HCT116 (cell line): ENCODE measurements at places on chromosomes 4 and X. TPM values are rescaled to one million over a fixed set of nuclear protein-coding genes. Genes with fewer than 3 reads are reported as not detected.

GRCh38 chrX:72258174-72258573 is 18.9 kb downstream of the RPS4X start:
- no peaks in the 10 kb centered on the region for H3K4me1 ChIP-seq
- DNase-seq = no peak
- H3K27me3 ChIP-seq = no peaks in the 10 kb centered on the region
- H3K27ac ChIP-seq = no peak overlapping the region
- H3K4me3 ChIP-seq = no peak overlapping the region

DNA sequence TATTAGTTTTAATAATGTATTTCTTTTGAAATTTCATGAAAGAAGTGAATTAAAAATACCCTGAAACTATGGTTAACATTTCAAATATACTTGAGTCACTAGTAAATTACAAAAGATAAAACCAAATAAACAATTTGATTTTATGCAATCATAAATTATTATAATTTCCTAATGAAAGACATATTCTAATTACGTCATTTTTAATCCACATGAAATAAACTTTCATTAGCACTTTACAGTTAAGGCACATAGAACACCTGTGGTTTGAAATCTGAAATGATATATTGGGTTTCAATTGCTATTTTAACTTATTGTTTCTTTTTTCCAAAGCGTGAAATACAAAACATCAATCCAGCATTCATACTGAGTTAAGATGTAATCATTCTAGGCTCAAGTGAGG is 1492.5 kb upstream of the PABPC4L start:
- no peaks in the 10 kb centered on the region for H3K36me3 ChIP-seq
- H3K4me3 ChIP-seq = no peak overlapping the region

DNA sequence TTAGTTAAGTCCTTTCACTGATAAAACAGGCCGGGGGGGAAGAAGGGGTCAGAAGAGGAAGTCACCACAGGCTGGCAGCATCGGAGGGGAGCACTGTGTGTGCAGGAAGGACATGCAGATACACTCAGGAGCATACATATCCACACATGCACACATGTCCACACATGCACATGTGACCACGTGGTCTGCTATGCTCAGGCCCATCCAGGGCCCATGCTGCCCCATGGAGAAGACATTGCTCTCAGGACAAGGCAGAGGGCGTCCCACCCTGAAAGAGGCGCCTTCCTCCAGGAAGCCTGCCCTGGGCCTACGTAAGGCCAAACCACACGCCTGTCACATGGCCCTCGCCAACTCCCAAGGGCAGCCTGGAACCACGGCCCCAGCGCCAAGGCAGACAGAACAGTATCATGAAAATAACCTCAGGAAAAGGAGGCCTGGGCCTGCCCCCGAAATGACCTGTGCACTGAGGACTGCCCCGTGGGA is 15.8 kb downstream of the WDR1 start:
- H3K27me3 ChIP-seq = no peaks in the 10 kb centered on the region
- peaks cover 48% of the 10 kb centered on the region for H3K36me3 ChIP-seq
- H3K27ac ChIP-seq = no peak overlapping the region
- H3K4me3 ChIP-seq = no peak overlapping the region
- peaks cover 74% of the 10 kb centered on the region for H3K4me1 ChIP-seq
- DNase-seq = no peak

DNA sequence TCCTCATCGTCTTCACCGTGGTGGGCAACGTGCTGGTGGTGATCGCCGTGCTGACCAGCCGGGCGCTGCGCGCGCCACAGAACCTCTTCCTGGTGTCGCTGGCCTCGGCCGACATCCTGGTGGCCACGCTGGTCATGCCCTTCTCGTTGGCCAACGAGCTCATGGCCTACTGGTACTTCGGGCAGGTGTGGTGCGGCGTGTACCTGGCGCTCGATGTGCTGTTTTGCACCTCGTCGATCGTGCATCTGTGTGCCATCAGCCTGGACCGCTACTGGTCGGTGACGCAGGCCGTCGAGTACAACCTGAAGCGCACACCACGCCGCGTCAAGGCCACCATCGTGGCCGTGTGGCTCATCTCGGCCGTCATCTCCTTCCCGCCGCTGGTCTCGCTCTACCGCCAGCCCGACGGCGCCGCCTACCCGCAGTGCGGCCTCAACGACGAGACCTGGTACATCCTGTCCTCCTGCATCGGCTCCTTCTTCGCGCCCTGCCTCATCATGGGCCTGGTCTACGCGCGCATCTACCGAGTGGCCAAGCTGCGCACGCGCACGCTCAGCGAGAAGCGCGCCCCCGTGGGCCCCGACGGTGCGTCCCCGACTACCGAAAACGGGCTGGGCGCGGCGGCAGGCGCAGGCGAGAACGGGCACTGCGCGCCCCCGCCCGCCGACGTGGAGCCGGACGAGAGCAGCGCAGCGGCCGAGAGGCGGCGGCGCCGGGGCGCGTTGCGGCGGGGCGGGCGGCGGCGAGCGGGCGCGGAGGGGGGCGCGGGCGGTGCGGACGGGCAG is 792 bp downstream of the ADRA2C start:
- peak overlapping the region; percentile 88; the same call in 1 of the 2 replicates for H3K27ac ChIP-seq
- no peak for DNase-seq
- peaks cover 13% of the 10 kb centered on the region; the same call in 1 of the 2 replicates for H3K4me1 ChIP-seq
- H3K4me3 ChIP-seq = peak overlapping the region; percentile 45
- no peaks in the 10 kb centered on the region for H3K27me3 ChIP-seq

DNA sequence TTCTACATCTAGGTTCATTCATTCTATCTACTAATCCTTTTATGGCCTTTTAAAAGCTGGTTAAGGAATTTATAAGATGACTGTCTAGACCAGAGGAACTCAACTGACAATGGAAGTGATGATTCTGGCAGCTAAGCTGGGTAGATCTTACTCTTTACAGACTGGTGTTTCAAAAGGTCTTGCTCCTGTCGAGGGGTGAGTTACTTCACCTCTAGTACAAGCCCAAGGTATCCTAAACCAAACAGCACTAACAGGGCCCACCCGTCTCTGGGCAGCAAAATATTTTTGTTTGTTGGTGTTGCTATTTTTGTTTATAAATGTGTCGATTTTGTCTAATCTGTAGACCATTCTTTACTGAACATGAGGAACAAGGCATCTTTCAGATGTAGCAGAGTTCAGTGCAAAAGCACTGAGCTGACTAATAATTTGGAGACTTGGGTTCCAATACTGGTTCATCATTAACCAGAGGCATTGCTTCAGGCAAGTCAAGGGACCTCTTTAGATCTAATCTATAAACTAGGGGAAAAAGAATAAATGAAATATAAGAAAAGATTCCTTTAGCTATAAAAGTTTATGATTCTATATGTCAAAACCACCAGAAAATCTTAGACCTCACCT is 90.3 kb upstream of the FRG1 start:
- DNase-seq = no peak
- H3K27ac ChIP-seq = no peak overlapping the region
- no peak overlapping the region for H3K4me3 ChIP-seq
- H3K4me1 ChIP-seq = no peaks in the 10 kb centered on the region
- no peaks in the 10 kb centered on the region for H3K36me3 ChIP-seq
- no peaks in the 10 kb centered on the region; the same call in 1 of the 2 replicates for H3K27me3 ChIP-seq

Gene ATP7A
- 6.3 TPM for total RNA-seq

Gene SLC26A1
- total RNA-seq = 0.22 TPM

Gene SSX2
- total RNA-seq = not detected
